Cortex of kidney (tissue), 1 donor: ENCODE measurements at places on chromosomes 7 and 10.

DNA sequence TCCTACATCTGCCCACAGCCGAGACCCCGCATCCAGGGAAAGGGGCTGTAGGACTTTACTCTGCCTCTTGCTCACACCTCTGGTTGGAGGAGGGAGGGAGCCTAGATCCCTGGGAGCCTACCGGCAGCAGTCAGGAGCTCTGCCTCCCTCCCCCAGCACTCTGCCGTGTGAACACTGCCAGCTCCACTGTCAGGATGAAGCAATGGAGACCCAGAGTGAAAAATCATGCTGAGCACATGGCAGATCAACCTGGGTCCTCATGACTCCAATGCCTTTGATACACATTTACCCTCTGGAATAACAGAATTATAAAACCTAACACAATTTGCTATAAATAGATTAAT, 477.7 kb downstream of the TNS3 start:
- DNase-seq = no peak

GRCh38 chr7:1742555-1743303, 72.7 kb downstream of the ELFN1 start:
- no peak for DNase-seq

GRCh38 chr7:12941512-12941911, 254.1 kb downstream of the ARL4A start:
- DNase-seq = no peak

- DNase-seq = no peak
Measured at GRCh38 chr10:60271319-60272040, 118.2 kb downstream of the ANK3 start.

DNA sequence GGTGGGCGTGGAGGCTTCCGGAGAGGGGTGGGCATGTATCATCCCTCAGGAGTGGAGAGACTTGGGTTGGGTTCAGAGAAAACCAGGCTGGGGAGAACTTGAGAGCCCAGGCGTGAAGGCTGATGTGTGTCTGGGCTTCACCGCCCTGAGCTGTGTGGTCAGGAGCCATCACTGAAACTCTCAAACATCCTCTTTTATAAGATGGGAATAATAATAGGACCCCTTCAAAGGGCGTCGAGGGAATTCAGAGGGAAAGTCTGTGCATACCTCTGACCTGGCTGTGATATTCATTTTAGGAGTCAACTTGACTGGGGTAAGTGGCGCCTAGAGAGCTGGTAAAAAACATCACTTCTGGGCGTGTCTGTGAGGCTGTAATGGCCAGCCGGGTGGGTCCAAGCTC, 21.1 kb upstream of the PSMG3 start:
- no peak for DNase-seq

DNA sequence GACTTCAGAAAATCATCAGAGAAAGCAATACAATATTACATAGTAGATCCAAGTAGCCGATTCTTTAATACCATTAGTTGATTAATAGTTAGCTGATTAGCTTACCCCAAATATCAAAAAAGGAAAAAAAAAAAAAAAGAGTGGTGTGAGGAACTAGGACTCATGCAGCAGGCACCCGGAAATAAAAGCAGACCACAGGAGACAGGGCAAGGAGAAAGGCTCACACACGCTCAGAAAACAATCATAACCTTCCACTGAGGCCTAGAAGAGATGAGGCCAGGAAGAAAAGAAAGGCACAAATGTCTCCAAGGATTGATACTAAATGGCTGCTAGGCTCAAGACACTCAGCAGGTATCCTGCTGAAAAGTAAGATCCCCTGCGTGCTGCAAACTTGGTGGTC, 25.9 kb downstream of the TRDMT1 start:
- no peak for DNase-seq

DNA sequence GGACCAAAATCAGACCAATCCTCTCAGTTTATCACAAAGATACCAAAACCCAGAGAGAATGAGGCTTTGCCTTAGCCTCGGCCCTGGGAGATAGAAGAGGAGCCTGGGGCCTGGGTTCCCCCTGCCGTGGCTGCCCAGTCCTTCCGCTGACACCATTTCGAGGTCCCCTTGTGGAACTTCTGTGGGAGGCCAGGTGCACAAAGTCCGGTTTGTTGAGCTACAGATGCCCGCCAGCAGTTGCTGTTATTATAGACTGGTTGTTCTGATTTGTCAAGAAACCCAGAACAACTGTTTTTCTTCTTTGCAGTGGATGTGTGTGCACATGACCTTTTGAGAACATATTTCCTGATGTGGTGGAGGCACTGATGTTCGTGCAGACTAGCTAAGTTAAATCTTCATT, 47.6 kb downstream of the CUX1 start:
- DNase-seq = no peak

GRCh38 chr7:27399791-27400567, 157.4 kb downstream of the EVX1 start:
- DNase-seq = no peak

DNA sequence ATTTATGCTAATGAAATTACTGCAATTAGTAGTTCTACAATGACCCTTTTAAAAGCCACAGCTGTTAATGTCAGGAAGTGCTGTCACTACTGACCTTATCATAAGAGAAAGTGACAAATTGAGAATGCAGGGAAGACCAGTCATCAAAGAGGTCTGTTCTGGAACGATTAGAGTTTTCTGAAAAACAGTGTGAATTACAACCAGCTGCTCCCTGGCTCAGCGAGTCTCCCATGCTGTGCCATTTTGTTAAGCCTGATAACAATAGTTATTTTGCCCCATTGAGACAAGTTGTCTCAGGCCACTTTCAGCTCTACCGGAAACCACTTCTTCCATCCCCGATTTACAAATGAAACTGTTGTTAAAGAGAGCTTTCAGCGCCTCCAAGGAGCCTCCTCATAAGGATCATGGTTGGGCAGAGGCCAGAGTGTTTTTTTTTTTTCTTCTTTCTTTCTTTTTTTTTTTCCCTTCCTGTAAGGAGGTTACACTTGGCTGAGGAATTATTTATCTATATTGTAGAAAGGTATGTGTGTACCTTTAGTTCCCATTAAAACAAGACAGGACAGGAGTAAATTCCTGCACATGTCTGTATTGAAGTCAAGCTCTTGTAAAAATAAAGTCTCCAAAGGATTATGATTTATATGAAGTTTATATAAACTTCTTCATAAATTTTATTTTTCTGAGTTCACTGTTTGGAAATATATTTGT, 173.6 kb downstream of the CDCA7L start:
- DNase-seq = no peak
